HTR-8/SVneo (cell line): ENCODE measurements at places on chromosomes 2 and 18.

DNA sequence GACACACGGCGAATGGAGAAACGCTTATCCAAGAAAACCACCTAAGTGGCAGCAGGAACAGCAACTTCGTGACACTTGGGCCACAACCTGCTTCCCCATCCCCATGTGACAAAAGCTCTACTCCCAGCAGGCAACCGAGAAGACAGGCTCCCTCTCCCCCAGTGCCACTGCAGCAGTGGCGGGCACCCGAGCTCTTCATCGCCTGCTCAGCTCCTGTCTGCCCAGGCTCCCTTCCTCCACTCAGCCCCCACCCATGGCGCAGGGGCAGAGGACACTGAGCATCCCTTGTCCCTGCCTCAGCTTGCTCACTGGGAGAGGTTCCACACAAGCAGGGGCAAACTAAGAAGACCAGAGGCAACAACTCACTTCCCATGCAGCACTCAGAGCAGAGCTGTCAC is 22.9 kb downstream of the SLC66A2 start:
- DNase-seq, result no peak

- no peak for DNase-seq
These were observed 224.1 kb downstream of the MTX2 start for GRCh38 chr2:176493226-176493825.

GRCh38 chr2:61151436-61151835 is 10.6 kb upstream of the C2orf74 start:
- DNase-seq, result no peak

- no peak for DNase-seq
These were observed 64.8 kb upstream of the MCFD2 start for GRCh38 chr2:46980366-46980765.

- DNase-seq, result no peak
These were observed 8.7 kb downstream of the SP3 start for GRCh38 chr2:173956454-173956853.

GRCh38 chr18:4284528-4284927 is 170.6 kb downstream of the DLGAP1 start:
- no peak for DNase-seq

- no peak for DNase-seq
These were observed 79.9 kb upstream of the DLX2 start for GRCh38 chr2:172182624-172183023.

- DNase-seq, result no peak
These were observed 63.7 kb downstream of the FARSB start for GRCh38 chr2:222592176-222592575.

- DNase-seq, result no peak
These were observed 140.0 kb downstream of the NETO1 start for GRCh38 chr18:72727776-72728175.

- peak; percentile 96 for DNase-seq
These were observed 170.1 kb downstream of the ASB1 start for GRCh38 chr2:238596571-238597551.

- DNase-seq, result no peak
These were observed 34.8 kb upstream of the LAMA1 start for GRCh38 chr18:7152440-7152839.

GRCh38 chr2:85244828-85245227 is 83.0 kb downstream of the TGOLN2 start:
- DNase-seq, result no peak

DNA sequence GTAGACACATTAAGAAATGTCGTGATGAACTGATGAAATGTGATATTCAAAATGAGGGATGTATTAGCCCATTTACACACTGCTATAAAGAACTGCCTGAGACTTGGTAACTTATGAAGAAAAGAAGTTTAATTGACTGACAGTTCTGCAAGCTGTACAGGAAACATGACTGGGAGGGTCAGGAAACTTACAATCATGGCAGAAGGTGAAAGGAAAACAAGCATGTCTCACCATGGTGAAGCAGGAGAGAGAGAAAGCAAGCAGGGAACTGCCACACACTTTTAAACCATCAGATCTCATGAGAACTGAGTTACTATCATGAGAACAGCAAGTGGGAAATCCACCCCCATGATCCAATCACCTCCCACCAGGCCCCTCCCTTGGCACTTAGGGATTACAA is 1010.8 kb upstream of the CELF4 start:
- no peak for DNase-seq

GRCh38 chr2:203451689-203452088 is 83.4 kb downstream of the RAPH1 start:
- no peak for DNase-seq

GRCh38 chr2:97967216-97967592 is 28.5 kb downstream of the TMEM131 start:
- no peak for DNase-seq

GRCh38 chr2:69624611-69625010 is 18.9 kb downstream of the AAK1 start:
- no peak for DNase-seq

DNA sequence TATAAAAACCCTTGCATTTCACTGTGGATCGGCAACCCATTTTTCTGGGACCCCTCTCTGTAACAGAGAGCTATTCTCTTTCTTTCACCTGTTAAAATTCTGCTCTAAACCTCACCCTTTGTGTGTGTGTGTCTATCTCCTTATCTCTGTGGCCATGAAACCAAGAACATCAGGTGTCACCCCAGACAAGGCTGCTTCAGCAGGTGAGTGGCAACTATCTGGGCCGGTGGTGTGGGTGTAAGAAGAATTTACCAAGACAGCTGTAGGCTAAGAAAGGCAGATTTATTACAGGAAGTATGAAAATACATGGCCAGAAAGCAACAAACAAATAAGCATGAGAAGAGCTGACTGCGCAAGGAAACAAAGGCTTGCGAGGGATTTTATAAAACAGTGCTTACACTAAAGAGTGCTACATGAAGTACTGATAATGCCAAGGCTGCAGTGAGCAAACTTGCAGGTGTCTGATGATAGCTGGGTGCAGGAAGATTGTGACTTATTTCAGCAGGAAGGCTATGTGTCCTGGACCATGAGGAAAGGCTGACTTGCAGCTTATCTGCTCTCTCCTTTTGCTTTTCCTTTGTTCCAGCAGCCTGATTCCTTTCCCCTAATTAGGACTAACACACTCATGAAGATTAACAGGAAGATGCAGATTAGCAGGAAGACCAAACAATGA is 421.1 kb downstream of the PTH2R start:
- DNase-seq, result no peak
